ENCODE measurements at places on chromosomes 5 and 9.

GRCh38 chr5:169736653-169737052 is 99.6 kb downstream of the DOCK2 start:
- no peak for DNase-seq

GRCh38 chr5:179289756-179290385 is 55.4 kb downstream of the ADAMTS2 start:
- DNase-seq: no peak

GRCh38 chr5:148970228-148970627 is 92.6 kb downstream of the SH3TC2 start:
- DNase-seq: no peak

- no peak for DNase-seq
Measured at GRCh38 chr9:73182928-73183327, 31.3 kb downstream of the ANXA1 start.

GRCh38 chr5:162529209-162529608 is 461.6 kb downstream of the GABRG2 start:
- no peak for DNase-seq

All from kidney epithelial cell (primary cell).